ENCODE measurements at places on chromosomes 12 and 14. TPM values are rescaled to one million over a fixed set of nuclear protein-coding genes. Genes with fewer than 3 reads are reported as not detected.

CLEC4D gene
- 1.8 TPM for total RNA-seq

LRRC9 gene
- 6.8 TPM for total RNA-seq

APPL2 gene
- 58.4 TPM for total RNA-seq

PPFIBP1 gene
- total RNA-seq: 137 TPM

EIF2S3B gene
- total RNA-seq: 0.47 TPM

ADCY4 gene
- total RNA-seq: 29.7 TPM

LLPH gene
- total RNA-seq: 3.1 TPM

TMEM132D gene
- 1.3 TPM for total RNA-seq

All from metanephros (tissue), 2 donors.